ENCODE measurements at places on chromosomes 16 and 17.
A peak's percentile ranks its signal among the peaks of the same experiment; 100 is the strongest.

GRCh38 chr17:72587773-72588511, 467.1 kb downstream of the SOX9 start:
- DNase-seq: peak; percentile 17

GRCh38 chr17:30543456-30543855, 66.2 kb downstream of the GOSR1 start:
- no peak for DNase-seq

GRCh38 chr17:32482568-32483320, 4.0 kb upstream of the CDK5R1 start:
- no peak for DNase-seq

GRCh38 chr16:4402439-4403132, 13.8 kb downstream of the CORO7 start:
- DNase-seq: peak; percentile 27

DNA sequence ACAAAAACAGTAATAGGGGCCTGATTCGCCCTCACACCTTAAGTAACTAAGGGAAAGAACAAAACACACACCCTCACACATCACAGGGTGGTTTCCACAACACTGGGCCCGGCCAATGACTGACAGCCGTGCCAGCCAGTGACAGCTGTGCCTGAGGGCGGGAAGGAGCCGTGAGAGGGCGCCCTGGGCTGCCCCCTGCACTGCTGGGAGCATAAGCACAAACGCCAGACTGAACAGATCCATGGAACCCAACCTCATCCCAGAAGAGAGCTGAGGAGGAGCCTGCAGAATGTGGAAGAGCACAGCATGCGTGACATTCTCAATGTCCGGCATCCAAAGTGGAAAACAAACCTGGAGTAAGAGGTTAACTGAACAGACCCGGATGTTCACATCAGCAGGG, 16.0 kb downstream of the CSNK1D start:
- no peak for DNase-seq

GRCh38 chr16:2147378-2147777, 1.0 kb upstream of the RAB26 start:
- no peak for DNase-seq

- no peak for DNase-seq
Observed at GRCh38 chr17:77295241-77295853, 154.6 kb downstream of the SEC14L1 start.

GRCh38 chr17:3636908-3637373, 381 bp downstream of the CTNS start:
- no peak for DNase-seq

DNA sequence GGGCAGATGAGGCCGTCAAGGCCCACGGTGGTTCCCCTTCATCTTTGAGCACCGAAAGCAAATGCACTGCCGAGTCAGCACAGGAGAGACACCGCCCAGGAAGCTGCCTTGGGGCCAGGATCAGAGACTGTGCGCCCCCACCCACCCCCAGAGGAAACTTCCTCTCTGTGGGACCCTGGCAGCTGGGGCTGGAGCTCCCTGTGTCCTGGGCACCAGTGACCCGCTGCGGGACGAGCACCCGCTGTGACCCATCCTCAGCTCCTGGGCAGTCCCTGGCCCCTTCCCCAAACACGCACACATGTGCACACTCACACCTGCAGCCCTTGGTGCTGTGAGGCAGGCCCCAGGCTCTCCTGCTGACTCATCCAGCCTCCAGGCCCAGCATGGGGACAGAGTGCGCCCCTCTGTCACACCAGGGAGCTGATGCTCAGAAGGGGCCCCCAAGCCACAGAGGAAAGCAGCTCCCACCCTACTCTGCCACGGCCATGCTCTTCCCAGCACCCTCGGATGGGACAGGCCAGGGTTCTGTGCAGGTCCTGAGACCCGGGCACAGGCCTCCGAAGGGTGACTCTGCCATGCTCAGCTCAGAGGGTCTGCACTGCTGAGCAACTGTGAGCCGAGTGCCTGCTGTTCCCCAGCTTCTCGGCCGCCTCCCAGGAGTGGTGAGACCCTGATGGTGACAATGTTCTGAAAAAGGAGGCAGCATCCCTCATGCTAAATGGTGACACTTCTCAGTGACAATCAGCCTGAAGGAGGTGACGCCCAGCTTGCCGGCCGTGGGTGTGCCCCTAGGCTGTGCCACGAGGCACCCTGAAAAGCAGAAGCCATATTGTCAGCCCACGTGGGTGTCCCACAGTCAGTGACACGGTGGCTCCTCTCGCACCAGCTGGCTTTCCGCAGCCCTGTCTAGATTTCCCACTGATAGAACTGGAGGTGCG, 3.6 kb downstream of the PIEZO1 start:
- DNase-seq: peak; percentile 54

GRCh38 chr16:82649766-82650165, 23.0 kb downstream of the CDH13 start:
- DNase-seq: no peak

- DNase-seq: peak; percentile 72
Observed at GRCh38 chr16:57795431-57795878, 6.8 kb downstream of the KIFC3 start.

DNA sequence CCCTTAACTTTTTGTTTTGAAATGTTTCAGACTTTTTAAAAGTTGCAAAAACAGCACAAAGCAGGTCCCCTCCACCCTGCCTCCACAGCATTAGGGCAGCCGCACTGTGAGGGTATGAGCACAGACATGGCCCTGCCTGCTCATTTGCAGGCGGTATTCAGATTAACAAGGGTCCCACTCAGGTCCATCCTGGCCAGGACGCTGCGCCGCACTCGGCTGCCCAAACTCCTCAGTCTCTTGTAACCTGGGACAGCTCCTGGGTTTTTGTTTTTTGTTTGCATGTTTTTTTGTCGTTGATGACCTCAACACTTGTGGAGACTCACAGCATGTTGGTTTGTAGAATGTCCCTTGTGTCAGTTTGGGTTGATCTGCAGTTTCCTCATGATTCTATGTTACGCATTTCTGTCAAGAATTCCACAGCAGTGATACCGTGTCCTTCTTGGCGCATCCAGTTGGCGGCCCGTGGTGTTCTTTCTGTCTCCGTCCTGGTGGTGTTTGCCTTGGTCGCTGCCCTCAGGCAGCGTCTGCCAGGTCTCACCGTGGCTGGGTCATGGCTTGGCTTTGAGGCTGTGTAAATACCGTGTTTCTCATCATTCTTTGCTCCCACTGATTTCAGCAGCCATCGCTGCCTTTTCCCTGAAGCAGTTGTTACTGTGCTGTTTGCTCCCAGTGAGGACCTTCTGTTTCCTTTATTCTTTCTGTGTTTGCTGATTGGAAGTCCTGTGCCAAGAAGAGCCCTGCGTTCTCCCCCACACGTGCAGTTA, 18.5 kb downstream of the CRAMP1 start:
- no peak for DNase-seq

- no peak for DNase-seq
Observed at GRCh38 chr16:30837904-30838303, 50.9 kb upstream of the ZNF629 start.

DNA sequence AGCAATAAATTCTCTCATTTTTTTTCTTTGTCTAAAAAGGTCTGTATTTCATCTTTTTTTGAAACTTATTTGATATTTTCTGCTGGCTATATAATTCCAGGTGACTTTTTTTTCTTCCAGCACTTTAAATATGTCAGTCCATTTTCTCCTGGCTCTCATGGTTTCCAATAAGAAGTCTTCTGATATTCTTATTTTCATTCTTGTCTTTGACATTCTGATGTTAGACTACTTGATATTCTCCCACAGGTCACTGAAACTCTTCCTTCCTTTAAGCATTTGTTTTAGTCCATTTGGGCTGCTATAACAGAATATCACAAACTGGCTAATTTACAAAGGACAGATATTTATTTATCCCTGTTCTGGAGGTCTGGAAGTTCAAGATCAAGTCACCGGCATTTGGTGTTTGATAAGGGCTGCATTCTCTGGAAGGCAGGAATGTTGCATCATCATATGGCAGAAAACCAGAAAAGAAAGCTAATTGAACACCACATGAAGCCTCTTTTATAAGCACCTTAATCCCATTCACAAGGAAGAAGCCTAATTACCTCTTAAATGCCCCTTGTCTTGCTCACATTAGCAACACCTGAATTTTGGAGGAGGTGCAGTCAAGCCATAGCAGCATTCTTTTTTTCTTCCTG, 242.1 kb upstream of the TNRC6C start:
- no peak for DNase-seq

- DNase-seq: no peak
Observed at GRCh38 chr16:1152123-1152638, 725 bp upstream of the CACNA1H start.

DNA sequence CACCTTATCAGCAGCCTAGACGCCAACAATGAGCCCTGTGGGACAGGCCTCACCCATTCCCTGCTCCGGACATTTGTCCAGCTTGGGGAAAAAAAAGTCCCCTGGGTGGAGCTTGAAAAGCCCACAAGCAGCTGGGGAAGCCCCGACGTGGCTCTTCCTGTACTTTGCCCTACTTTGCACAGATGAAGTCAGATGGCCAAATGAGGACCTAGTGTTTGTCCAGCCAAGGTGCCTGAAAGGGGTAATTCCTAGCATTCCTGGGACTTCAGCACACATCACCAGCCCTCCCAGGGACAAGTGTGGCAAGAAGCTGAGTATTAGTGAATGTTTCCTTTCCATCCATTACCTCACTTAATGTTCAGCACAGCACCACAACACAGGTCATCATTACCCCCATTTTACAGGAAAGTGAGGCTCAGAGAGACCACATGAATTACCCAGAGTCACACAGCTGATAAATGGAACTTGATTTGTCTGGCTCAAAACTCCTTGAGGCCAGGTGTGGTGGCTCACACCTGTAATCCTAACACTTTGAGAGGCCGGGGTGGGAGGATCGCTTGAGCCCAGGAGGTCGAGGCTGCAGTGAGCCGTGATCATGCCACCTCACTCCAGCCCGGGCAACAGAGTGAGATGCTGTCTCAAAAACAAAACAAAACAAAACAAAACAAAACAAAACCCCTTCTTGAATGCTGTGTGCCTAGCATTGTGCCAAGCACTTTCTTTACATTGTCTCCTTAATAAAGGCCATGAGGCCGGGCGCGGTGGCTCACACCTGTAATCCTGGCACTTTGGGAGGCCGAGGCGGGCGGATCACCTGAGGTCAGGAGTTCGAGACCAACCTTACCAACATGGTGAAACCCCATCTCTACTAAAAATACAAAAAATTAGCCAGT, 19.9 kb upstream of the PLLP start:
- DNase-seq: no peak

DNA sequence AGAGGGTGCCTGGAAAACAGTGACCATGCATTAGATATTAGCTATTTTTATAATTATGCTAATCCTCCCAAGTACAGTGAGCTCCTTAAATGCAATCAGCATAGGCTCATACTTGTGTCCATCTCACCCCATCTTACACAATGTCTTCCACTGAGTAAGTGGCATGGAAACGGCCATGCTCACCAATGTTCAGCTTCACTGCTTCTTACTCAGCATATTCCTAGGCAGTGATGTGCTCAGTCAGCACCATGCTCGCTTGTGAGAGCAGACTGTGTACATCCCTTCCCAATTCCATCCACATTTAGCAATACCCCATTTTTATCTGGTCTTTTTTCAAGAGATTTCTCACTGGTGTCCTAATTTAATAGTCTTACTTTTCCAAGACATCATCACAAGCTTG, 454.8 kb upstream of the SOX9 start:
- no peak for DNase-seq

DNA sequence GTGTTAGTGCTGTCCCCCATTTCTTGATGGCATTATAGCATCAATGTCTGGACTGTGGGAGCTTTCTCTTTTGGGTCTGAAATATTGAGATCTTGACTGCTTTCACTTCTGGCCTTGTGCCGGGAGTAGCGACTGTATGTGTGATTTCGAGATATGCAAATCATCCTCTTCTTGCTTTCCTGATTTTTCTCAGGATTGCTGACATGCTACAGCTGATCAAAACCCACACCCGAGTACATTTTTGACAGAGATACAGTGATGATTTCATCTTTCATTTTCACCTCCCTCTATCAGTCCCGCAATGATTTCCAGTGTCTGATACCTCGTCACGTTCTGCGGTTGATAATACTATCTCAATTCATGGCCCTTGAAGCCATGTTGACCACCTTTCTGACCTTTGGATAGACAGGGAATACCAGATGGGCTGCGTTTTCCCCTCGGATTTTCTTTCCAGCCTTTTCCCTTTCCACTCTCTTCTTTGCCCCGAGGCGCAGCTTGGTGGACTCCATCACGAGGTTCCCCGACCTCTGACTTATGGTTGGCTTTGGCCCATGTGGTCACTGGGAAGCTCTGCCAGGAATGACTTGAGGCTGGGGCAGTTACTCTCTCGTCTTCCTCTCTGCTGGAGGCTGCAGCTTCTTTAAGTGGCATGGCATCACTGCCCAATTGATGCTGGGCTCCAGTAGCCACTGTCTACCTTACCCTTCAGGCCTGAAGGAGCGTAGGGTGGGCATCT, 184.4 kb downstream of the SNX29 start:
- no peak for DNase-seq

Data from Jurkat, Clone E6-1 (cell line).